ENCODE measurements at places on chromosomes 1 and 21.

DNA sequence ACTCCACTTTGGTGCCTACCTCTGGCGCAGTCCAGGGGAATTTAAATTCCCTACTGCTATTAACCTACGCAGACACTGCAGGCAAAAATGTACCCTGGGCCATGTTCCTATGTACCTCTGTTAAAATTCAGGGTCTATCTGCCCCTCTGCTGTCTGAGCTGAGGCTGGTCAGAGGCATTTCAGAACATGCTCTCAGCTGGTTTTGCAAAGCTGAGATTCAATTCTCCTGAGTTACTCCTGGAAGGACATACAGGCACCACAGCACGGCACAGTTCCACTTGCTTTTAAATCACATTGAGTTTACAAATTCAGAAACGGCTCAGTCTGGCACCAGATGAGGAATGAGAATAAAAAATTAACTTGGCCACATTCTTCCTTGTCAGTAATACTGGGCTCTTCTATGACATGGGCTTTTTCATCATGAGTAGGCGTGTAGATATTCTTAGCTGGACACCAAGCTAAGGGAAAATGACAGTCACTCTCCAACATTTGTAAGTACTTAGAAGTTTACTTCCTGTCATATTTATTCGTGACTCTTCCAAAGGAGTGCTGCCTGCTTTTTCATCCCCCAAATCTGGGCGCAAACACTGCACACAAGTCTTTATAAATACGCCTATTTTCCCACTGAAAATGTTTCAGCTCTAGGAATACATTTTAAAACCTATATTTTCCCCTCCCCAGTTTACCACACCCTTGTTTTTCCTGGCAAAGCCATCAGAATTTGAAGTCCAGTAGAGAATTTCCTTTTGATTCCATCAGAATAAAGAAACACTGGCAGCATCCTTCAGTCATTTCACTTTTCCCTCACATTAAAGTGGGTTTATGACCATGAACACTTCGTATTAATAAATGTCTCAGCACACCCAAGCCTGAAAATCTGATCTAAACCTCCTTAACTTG lies 1.9 kb downstream of the C1orf198 start:
- DNase-seq = peak; percentile 14

GRCh38 chr1:53599481-53599880 lies 139.5 kb downstream of the GLIS1 start:
- no peak for DNase-seq

GRCh38 chr1:47235241-47235681 lies 3.2 kb upstream of the TAL1 start:
- no peak for DNase-seq

DNA sequence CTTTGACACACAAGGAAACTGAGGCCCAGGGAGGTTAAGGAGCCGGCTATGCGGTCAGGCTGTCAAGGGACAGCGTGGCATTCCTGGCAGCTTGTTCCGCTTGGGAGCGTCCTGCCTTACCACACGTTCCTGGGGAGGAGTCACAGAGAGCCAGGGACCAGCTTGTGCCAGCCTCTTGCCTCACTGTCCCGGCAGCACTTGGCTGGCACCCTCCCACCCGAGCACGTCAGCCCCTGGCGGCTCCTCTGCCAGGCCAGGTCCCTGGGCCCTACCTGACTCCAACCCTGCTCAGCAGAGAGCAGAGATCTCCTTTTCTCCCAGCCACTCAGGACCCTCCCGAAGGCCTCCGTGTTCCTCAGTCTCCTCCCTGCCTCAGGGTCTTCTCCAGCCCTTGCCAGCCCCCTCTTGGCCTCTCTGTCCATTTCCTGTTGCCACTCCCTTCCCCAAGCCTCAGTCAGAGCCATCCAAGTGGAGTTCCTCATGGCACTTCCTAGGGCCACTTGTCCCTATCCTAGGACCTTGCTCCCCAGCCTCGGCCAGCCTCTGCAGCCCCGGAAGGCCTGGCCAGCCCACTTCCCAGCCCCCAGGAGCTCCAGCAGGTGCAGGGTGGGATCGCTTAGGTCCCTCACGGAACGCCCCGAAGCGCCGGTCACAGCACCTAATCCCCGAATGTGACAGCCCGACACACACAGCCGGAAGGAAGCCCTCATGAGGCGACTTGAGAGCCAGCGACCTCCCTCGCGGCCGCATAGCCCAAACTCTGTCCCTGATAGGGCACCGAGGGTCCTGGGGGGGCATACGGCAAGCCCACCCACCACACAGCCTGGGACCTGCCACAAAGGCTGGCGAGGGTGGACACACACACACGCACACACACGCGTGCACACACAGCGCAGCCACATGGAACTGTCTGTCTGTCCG lies 130.3 kb downstream of the CASZ1 start:
- no peak for DNase-seq

DNA sequence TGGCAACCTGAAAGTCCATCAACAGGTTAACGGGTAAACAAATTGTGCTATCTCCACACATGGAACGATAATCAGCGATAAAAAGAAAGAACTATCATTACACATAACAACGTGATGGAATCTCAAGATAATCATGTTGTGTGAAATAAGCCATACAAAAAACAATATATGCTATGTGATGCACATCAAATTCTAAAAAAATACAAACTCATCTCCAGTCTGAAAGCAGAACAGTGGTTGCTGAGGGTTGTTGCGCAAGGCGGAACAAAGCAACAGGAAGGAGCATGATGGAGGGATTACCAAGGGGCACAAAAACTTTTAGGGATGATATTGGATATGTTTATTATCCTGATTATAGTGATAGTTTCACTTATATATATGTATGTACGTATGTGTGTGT lies 324.8 kb downstream of the VAV3 start:
- no peak for DNase-seq

DNA sequence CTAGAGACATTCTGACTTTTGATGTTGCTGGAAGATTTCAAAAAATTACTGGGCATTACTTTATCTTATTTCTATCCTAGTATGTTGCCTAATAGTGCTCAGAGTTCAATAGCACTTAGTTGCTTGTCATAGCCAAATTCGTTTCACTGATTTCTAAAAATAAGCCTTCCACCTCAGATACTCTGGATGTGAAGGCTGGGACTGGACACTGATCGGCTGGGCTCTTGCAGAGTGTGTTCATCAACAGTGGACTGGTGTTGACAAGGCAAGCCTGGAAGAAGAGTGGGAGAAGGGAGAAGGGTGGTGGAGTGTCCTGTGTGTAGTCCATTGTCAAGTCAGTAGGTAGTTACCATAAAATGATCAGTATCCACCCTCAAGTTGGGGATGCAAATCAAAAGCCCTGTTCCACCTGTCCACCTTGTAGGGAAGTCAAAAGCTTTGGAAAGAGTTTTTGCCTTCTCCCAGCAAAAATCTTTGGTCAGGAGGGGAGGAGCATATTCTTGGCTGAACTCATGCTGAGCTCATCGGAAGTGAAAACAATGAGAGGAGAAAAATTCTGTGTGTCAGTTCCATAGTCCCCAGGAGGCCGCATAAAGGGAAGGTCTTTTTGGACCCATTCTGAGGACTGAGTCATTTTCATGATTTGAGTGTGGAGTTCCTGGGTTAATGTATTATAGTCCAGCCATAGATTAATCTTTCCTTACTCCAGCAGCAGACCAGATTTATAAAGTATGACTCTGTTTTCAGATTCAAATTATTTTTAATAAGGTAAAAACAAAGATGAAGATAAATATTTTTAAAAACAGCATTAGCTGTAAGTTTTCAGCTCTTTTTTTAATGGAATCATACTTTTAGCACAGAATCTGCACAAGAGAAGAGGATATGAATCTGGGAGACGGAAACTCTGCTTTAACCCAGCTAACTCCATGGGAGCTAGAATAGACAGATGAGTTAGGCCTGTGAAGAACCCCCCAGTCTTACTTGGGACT lies 99.5 kb upstream of the BMP8A start:
- DNase-seq = peak; percentile 43

DNA sequence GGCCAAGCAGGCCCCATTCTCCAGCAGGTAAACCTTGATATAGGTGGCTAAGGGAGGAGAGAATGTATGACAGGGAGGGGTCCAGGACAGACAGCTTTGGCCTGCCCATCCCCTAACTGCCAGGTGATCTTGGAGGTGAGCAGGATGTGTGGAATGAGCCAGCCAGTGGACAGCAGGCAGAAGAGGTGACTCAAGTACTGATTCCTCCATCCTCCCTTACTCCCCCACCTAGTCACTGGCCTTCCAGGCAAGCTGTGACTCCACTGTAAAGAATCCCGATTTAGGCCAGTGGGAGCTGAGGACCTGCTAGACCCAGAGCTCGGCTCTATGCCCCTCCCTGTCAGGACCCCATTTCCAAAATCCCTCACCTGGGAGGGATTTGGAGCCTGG lies 36.6 kb downstream of the RIMS3 start:
- DNase-seq = no peak

DNA sequence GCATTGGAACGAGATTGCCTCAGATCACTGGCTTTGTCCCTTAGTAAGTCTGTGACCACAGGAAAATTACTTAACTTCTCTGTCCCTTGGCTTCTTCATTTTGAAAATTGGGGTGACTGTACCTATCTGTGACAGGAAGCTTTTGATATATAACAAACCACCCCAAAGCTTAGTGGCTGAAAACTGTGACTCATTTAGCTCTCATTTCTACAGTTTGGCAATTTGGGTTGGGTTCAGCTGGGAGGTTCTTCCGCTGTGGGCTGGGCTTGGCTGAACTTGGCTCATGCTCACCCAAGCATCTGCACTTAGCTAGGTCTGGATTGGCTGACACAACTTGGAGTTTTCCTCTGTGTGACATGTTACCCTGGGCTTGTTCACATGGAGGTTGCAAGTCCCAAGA lies 14.0 kb downstream of the C1orf94 start:
- peak; percentile 42 for DNase-seq

DNA sequence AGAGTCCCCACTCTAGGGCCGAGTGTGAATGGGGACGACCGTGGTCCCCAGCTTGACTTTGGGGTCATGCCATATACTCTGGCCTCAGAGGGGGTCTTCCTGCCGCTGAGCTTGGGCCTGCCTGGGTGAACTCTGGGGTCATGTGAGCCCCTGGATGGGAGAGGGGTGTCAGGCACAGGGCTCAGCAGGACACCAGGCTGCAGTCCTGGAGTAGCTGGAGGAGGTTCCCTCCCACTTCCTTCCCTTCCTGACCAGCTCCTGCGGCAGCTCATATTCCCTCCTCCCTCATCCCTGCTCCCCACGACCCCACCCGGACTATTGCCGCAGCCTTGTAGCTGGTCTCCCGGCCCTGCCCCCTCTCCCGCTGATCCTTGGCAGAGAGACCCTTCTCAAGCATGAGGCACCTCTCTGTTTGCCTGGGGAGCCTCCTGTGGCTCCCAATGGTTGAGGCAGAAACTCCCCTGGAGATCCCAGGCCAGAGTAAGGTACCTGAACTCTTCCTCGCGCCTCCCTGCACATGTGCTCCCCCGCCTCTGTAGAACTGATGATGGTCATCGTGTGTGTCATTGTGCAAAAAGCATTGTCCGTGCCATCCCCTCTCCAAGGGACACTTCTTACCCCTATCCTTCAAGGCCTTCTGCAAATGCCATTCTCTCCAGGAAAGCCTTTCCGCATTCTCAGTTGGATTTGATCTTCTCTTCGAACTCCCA lies 1.8 kb downstream of the TNFRSF1B start:
- no peak for DNase-seq

DNA sequence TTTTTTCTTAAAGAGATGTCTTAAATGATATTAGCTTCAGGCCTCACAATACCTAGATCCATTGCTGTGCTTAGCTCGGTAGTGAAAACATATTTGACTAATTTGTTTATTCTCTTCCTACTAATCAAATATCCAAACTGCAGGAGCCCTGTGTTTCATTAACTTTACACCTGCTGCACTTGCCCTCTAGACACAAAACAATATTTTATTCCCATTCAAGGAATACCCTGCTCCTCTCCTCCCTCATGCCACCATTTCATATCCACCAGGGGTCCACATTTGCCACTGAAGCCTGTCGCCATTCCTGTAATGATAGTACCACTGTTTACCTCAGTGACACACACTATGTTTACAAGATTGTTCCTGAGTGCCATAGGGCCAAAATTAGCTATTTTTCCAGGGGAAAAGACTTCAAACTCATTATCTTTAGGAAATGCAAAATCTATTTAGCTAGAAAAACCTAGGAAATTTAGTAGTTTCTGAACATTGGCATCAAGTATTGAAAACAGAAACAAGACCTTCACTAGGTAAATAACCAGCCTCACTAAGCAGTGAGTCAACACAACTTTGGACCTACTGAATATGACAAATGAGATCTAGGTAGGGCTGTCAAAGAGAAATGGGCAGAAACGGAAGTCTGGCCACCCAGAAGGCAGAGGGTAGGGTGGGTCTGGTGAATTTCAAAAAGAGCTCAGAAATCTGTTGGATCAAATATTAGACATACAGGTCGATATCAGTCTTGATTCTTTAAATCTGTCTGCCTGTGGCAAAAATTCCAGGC lies 134.6 kb upstream of the KCNK1 start:
- no peak for DNase-seq

DNA sequence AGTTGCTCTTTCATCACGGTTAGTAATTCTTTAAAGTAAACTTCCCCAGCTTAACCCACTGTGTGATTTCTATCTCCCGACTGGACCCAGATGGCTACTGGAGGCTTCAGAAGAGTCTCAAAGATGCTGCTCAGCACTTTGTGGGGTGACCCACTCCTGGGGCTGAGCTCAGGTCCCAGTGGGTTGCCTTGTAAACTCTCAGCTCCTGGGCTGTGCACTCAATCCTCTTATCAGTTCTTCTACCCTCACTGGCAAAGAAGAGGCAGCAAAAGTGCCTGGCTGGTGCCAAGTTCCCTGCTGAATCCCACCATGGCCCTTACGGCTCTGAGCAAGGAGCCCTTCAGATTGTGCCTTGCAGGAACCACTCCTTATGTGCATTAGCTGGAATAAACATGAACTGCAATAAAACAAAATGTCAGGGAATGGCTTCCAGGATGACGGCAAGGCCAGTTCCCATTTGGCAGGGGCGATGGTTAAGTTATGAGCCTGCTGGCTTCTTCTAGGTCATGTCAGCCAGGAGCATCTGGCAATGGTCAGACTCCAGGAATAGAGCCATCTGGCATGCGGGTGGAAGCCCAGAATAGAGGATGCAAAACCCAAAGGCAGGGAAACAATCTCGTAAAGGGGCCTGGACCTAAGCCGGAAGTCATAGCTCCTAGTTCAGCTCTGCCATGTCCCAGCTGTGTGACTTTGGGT lies 6.8 kb downstream of the MYOC start:
- DNase-seq = no peak

GRCh38 chr21:28884976-28885852 lies 107.5 kb downstream of the LTN1 start:
- DNase-seq = peak; percentile 88

DNA sequence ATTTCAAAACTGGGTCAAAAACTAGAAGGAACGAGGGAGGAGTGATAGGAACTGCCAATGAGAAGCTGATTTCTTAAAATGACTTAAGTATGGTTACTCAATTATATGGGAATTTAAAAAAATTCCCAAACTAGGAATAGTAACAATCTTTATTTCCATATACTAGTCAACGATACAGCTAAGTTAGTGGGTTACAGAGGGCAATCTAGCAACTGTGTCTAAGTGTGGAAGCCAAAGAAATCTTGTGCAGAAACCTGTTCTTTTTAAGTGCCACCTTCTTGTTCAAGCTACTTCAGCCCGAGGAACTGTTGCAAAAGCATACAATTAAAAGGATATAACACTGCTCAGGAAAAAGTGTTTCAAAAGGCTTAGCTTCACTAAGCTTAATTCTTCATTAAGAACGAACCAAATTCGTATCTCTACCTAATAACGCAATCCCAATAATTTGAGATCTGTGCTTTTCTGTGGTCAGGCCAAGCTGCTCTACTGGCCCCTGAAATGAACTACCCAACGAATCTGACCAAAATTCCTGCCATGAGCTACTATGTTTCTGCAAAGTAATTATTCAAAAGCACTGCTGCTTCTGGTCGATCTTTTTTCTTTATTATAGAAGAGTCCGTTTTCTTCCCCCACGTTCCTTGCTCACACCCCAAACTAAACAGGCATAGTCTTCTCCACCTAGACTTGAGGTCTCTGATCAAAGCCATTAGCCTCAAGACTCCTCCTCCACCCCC lies 1.8 kb downstream of the USP24 start:
- DNase-seq = no peak
